Activated CD8-positive, alpha-beta memory T cell treated with anti-CD3 and anti-CD28 coated beads, Interleukin-2, amount 50 U/mL, for 48 hours (primary cell): ENCODE measurements at places on chromosomes 2 and 18.

- no peak for DNase-seq
These were observed 582.6 kb downstream of the CNTNAP5 start for GRCh38 chr2:124607679-124608078.

GRCh38 chr2:84870306-84870705 lies 10.6 kb downstream of the TRABD2A start:
- DNase-seq = peak; percentile 54

DNA sequence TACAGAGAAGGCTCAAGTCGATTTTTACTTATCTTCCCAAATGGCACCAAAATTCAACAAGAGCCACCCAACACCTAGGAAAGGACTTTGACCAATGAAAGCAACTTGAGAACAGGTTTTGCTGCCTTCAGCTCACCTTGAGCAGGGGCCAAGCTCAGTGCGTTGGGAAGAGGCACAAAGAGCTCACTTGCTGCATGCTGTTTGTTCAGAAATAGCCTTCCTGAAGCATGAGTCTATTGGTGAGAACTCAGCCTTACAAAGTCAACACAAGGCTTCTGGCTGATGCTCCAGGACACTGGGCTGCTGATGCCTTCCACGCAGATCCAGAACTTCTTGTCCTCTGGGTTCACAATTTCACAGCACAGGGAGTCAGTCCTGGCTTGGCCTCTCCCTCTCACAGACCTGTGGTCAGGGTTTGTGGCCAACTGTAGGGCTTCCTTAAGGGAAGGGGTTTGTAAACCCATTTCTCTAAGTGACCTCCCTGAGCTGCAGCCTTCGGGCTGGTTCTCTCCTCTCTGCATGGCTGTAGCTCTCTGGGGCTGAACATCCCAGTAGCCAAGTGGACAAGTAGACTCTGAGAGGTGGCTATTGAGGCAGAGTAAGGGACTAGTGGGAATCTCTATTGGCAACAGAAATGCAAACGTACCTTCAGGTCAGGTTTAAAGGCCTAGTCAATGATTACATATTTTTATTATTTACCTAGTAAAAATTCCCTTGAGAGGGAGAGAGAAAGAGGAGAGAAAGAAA lies 124.7 kb upstream of the GATA6 start:
- no peak for DNase-seq

DNA sequence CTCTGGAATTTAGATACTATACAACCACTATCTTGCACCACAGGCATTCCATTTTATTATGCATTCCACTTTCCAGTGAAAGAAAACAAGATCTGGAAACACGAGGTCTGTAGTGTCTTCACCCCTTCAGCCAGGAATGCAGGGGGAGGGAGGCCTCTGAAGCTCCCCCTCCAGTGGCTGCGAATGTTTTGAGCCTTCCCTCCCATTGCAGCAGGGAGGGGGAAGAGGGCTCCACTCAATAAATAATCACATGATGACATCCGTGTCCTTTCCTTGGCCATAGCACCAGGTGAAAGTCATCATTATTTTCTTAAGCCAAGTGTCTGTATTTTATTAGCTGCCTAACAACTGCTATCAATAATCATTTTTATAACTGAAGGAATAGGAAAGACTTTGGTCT lies 38.6 kb downstream of the ALPK2 start:
- DNase-seq = no peak
